Stimulated activated CD8-positive, alpha-beta memory T cell treated with anti-CD3 and anti-CD28 coated beads, Interleukin-12 subunit alpha, Interleukin-12 subunit beta, amount 100 ng/mL, for 1 hour (primary cell): ENCODE measurements at places on chromosomes 7 and 10.

DNA sequence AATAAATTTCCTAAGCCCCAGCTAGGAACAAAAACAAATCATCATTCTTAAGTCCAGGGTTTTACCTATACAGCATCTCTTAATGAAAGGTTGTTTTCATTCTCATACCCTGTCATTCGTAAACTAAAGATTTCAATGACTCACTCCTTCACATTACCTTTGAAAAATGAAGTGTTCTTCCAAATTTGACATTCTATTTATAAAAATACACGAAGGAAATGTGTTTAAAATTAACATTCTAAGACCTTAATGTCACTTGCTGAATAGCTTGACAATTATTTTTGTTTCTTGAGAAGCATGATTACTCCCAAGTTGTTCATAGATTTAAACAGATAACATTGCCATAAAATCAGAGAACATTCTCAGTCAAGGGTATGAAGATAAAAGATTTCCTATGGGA is 1188.3 kb upstream of the SORCS1 start:
- no peak for DNase-seq

DNA sequence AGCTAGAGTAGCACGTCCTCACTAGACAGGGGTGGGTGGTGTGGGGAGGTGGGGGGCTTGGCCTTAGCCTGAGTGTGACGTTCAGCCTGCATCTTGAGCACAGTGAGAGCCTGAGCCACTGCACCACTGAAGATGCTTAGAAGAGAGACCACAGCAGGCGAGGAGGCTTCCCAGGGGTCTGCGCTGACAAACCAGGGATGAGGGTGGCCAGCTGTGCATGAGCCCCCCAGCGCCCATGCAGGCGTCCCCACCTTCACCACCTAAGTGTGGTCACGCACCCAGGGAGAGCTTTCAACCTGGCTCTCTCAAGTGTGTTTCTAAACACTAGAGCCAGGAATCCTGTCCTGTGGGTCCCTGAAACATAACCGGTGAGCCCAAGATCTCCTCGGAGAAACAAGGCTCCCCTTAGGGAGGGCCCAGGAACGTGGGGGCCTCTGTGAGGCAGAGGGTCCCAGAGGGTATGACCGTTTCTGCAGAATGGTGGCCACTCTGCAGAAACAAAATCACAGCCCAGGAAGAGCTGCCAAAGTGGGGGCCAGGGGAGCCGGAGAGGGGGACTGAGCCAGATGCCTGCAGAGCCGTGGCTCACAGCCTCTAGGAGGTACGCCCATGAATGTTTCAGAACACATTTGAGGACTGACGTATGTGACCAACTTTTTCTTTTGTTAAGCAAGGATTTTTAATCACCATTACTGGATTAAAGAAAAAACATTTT is 85.2 kb upstream of the INSIG1 start:
- DNase-seq, result no peak

- DNase-seq, result no peak
These were observed 54.7 kb downstream of the DPYSL4 start for GRCh38 chr10:132241496-132241895.

- DNase-seq, result no peak
These were observed 209.7 kb downstream of the MACC1 start for GRCh38 chr7:20007510-20007909.

GRCh38 chr7:1818575-1819258 is 148.6 kb downstream of the ELFN1 start:
- DNase-seq, result no peak

- DNase-seq, result no peak
These were observed 11.8 kb upstream of the PDCD4 start for GRCh38 chr10:110859973-110860376.

DNA sequence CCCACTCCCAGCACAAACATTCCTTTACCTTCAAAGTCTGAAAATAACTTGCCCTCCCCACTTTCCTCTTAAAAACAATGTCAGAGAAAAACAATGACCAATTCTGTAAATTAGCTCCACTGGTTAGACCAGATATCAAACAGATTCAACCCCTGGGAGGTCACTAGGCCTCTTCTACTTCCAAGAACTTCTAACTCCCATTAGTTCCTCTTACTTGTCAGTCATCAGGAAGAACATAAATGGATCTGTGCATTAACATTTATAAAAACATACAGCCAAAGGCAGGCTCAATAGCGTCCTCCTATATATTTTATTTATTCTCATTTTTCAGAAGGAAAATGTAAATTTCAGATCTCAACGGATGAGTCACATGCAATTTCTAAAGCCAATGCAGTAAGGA is 2.2 kb downstream of the ELAPOR2 start:
- DNase-seq, result no peak

- no peak for DNase-seq
These were observed 28.7 kb downstream of the MGMT start for GRCh38 chr10:129495698-129496097.

- DNase-seq, result no peak
These were observed 142.8 kb downstream of the DNAJC1 start for GRCh38 chr10:21860718-21861117.

GRCh38 chr10:15742836-15743235 is 23.1 kb upstream of the ITGA8 start:
- DNase-seq, result no peak

DNA sequence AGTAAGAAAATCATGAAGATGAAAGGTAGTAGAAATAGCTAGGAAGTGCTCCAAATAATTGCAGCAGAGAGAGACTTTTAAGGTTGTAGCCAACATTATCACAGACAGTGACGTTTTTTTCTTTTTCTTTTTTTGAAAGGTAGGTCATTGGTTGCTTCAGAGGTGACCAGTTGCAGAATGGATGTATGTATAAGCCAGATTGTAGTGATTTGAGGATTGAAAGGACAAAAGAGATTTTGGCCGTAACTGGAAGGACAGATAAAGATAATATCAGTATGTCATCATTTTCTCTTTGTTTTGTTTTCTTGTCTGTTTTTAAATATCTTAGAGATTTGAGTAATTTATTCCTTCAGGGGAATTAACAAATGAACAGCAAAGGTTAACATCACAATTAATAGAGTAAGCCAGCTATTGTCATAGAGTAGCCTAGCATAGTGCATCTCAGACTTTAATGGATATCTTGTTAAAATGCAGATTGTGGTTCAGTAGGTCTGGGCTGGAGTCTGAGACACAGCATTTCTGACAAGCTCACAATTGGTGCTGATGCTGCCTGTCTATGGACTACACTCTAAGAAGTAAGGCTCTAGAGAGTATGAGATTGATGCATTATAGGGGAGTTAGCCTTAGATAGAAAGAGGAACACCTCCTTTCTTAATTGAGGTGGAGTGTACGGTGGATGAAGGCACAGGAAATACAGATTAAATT is 28.3 kb downstream of the CDK13 start:
- DNase-seq, result no peak

DNA sequence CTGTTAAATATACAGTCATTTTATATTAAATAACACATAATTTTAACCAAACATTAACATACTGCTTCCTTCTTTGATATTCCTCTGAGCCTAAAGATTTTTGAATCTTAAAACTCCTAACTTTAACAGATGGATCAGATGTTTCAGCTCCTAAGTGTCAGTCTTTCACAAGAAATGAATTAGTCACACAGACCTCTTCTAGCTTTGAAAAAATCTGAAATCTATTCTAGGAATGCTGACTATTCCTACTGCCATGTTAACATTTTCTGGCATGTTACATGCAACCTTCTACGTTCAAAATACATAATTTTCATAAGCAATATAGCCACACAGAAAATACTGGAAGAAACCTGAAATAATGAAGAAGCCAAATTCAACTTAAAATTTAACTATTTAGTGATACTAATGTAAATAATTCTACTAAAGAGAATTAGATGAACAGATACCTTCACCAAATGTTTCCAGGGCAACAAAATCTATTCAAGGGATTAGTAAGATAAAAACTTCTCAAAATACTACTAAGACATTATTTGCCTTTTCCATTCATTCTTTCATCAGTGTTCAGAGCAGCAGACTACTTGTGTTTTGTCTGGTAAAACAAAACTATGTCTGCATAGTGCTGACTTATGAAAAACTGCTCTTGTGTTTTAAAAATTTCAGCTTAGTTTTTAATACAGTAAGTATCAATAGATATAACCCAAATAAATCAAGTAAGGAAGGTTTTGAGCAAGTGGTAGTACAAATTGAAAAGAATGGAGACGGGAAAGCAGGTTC is 9.2 kb downstream of the JMJD1C start:
- DNase-seq, result no peak

- DNase-seq, result no peak
These were observed 664.8 kb upstream of the SEMA3D start for GRCh38 chr7:85851571-85852193.

GRCh38 chr7:44811093-44811492 is 14.6 kb downstream of the PPIA start:
- DNase-seq, result no peak

GRCh38 chr10:69837261-69837660 is 35.6 kb downstream of the COL13A1 start:
- no peak for DNase-seq

DNA sequence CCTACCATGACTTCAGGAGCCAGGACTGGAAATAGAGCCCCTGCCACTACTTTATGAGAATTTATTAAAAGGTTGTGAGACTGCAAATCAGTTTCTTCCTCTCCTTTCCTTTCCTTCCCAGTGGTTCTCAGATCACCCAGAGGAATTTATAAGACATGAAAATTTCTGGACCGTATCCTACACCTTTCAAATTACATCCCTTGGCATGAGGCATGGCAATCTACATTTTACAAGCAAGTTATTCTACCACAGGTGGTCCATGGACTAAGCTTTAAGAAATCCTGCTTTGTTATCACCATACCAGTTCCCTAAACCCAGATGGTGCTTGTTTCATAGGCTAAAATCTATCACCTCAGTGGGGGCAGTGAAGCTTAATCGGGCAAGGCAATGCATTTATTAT is 66.5 kb downstream of the TPK1 start:
- DNase-seq, result no peak

DNA sequence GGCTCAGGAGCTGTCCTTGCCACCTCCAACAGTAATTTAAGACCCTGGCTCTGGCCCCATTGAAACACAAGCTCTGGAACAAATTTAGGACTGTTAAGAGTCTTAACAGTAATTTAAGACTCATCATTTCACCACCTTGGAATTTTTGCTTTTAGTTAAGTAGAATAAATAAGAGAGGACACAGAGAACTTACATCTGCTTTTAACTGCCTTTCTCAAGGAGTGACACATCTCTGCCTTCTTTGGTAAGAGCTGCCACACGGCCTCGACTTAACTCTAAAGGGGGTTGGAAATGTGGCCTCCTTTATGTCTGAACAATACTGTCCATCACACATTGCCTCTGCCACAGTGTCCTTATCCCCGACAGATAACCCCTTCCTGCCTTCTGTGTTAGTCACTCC is 77.9 kb downstream of the HERPUD2 start:
- no peak for DNase-seq

- no peak for DNase-seq
These were observed 265.9 kb upstream of the DGKB start for GRCh38 chr7:15168489-15168888.
